ENCODE measurements at places on chromosomes 1 and 21.

DNA sequence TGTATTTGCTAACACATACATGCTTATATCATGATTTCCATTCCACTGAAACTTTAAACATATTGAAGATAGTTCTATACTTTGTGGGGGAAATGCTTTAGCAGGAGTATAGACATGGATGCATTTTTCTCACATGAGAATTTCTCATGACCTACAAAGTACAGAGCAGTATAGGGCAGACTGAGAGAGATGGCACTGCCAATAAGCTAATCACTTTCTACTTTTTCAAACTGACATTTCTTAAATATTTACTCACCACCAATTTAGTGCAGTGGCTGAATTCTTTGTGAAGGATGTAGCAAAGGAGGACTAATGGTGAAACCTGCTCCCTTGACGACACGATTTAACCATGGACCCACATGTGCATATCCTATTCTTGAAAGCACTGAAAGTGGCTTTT lies 923.5 kb downstream of the ADGRL2 start:
- no peak for DNase-seq

- DNase-seq = no peak
These were observed 43.5 kb upstream of the JAK1 start for GRCh38 chr1:65009724-65010420.

- peak; percentile 18 for DNase-seq
These were observed 207.2 kb upstream of the C1orf87 start for GRCh38 chr1:60280819-60281218.

DNA sequence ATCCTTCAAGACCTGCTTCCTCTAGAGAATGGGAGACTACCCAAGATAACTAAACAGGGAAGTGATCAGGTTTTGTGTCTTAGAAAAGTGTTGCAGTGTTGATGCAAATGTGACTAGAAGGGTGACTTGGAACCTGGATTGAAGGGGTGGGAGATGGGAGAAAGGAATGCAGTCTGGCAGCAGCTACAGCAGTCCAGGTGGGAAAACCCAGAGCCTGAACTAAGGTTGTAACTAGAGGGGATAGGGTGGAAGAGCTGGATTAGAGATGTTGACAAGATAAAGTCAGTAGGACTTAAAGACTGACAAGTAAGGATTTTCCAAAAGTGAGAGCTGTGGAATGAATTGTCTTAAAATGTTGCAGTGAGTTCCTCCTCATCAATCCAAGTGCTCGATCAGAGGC lies 7.1 kb upstream of the SHISA4 start:
- no peak for DNase-seq

DNA sequence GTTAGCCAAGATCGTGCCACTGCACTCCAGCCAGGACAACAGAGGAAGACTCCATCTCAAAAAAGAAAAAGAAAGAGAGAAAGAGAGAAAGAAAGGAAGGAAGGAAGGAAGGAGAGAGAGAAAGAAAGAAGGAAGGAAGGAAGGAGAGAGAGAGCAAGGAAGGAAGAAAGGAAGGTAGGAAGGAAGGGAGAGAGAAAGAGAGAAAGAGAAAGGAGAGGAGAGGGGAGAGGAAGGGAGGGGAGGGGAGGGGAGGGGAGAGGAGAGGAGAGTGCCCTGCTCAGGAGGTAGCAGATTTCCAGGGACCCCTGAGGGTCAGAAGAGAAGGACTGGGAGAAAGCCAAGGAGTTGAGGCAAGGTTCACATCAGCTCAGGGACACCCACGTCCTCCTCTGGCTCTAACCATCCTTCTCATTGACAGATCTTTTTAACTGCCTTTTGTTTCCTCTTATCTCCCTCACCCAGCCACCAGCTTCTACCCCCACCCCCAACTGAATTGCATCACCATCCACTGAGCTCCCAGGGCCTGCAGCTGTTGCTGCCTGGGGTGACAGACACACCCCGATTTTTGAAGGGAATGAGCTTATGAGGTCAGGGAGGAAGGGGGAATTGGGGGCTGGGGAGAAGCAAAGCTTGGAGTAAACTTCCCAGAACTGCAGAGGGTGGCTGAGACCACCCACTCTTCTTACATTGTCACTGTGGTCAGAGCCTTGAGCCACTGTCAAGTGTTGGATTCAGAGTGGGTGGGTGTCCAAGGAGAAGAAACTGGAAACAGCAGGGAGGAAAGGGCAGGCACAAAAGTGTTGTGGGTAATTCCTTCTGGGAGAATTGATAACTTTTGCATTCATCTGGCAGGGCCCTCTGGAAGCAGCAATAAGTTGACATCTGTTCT lies 91.6 kb downstream of the GLUL start:
- peak; percentile 40 for DNase-seq

GRCh38 chr21:30652891-30653290 lies 10.2 kb downstream of the KRTAP20-3 start:
- no peak for DNase-seq

DNA sequence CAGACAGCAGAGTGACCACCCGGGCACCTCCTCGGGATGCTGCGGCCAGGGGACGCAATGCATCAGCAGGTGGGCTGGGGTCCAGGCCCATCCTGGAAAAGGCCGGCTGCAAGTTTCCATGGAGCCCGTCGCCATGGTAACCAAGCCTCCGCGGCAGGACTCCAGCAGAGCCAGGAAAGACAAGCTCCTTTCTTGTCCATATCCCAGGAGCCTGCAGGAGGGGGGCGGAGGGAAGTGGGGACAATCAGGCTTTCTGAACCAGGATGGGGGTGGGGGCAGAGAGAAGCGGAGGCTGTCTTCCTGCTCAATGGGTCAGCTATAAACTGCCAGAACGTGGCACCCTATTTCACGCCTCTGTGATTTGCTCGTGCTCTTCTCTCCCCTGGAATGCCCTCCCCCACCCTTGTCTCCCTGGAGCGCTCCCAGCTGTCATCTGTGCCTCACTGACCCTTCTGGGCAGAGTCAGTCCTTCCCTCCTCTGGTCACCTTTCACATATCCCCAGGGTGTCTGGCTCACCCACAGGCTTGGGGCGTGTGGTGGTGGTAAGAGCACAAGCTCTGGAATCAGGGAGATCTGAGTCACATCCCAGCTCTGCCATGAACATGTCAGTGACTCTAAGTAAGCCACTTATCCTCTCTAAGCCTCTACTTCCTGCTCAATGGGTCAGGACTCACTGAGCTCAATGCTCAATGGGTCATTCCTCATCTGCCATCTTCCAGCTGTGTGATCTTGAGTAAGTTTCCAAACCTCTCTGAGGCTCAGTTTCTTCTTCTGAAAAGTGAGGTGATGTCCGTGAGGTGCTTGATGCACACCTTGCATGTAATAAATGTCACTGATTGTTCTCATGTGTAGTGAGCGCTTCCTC lies 58.9 kb upstream of the LAPTM5 start:
- peak; percentile 92 for DNase-seq

DNA sequence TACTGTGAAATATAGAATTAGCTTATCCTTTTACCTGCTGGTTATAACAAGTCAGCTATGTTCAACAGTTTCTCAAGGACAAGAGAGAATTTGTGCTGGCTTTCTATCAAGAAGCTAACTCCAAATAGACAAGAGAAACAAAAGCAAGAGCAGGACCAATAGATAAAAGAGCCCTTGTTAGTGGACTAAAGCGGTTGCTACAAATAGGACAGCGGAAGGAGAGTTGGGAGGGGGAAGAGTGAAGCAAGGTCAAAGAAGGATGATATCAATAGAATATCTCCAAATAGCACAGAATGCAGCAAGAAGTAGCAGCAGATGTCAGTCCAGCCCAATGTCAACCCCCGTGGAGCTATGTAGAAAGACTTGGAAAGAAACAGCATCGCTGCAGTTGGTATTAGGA lies 53.0 kb upstream of the AKT3 start:
- DNase-seq = peak; percentile 27

DNA sequence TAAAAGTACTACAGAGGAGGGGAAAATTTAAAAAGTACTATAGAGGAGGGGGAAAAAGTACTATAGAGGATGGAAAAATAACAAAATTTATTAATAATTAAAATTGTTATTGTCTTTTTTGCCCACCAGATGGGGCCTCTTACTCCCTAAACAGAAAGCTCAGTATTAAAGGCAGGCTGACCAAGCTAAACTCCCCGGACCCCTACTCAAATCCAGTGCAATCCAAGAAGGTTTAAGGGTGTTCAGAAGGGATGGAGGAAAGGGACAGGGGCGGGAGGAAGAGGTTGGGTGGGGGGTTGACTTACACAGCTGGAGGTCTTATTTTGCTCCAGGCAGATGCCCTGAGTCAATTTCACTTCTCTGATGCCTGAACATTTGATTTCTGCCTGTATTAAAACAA lies 13.7 kb downstream of the CD34 start:
- no peak for DNase-seq

DNA sequence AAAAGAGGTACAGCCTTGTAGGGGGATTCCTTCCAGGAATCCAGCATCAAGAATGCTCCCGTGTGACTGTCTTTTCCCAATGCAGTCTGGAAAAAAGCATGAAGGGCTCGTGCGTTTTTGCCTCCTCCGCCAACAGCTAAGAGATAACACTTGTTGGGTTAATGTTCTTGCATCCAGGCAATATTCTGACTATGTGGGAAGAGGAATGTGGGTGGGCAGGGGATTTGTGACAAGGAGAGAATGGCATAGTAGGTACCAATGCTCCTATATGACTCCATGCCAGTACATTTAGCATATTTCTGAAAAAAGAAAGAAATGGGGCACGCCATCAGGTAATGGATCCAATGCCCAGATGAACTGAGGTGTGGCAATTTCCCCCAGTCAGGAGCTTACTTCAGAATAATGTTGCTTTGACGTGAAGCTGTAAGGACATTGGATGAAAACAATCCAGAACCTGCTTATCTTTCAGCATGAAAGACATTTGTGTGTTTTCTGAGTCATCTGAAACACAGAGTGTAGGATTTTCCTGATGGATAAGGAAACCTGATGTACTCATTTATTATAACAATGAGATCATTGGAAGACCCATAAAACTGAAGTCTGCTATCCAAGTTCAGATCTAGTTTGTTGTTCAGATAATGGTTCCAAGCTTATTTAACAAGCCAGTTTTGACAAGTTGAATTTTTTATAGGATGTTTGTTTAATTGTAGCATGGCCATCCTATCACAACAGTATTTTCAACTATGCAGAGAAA lies 105.5 kb downstream of the LYPLAL1 start:
- DNase-seq = no peak

DNA sequence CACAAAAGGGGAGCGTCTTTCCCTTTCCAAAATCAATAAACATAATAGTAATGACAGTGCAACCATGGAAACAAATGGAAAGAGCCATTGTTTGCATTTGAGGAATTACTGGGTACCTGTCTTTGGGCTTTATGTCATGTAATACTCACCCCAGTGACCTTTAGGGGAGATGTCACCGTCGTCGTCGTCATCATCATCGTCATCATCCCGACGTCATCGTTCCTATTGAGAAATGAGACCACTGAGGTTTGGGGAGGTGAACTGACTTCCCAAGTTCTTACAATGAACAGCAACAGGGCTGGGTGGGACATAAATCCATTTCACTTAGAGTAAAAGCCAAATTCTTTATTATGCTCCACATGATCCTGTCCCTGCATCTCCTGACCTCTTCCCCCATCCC lies 168.9 kb upstream of the KAZN start:
- no peak for DNase-seq

- DNase-seq = no peak
These were observed 501.3 kb downstream of the NUF2 start for GRCh38 chr1:163823017-163823416.

DNA sequence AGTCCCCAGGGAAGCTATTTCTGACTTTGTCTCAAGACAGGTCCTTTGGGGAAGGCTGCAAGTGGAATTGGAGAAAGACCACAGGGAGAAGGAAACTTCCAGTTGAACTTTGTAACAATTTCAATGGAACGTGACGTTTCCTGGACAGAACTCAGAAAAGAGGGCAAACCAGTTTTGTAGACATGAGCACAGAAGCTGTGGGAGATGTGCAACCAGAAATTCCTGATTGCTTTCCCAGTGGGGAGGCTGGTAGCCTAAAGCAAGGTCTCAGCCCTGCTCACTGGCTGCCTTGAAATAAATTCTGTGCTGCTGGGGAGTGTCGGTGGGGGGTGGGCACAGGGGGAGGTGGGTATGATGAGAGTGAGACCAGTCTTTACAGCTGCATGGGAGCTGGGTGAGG lies 1206.7 kb upstream of the ADGRL2 start:
- DNase-seq = no peak

DNA sequence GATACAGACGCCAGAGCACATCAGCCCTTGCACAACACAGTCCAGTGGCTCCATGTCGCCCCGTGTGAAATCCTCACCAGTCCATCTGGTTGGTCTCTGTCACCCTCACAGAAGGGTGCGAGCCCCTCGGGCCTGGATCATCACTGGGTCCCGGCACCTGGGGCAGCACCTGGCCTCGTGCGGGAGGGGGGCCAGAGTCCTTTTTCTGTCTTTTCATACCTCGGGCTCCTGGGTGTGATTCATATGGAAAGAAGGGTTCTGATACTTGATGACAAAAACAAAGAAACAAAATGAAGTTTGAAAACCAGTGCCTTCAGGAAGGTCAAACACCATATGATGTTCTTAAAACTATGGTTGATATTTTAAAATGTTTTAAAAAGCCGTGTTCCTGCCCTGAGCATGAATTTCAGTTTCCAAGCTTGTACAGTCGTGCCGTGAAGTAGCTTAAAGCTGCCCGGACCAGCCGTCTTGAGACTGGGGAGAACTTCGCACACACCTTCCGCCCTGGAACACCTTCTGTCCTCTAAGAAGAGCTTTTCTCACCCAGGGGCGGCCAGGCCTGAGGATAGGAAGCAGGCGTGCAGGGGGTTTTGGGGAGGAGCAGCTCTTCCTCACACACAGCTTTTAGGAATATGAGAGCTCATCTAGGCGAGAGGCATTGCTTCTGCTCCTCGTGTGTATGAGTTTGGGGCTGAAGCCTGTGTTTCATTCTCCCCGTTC lies 35.2 kb downstream of the SLC37A1 start:
- no peak for DNase-seq

GRCh38 chr1:11951901-11952300 lies 17.4 kb downstream of the PLOD1 start:
- no peak for DNase-seq

DNA sequence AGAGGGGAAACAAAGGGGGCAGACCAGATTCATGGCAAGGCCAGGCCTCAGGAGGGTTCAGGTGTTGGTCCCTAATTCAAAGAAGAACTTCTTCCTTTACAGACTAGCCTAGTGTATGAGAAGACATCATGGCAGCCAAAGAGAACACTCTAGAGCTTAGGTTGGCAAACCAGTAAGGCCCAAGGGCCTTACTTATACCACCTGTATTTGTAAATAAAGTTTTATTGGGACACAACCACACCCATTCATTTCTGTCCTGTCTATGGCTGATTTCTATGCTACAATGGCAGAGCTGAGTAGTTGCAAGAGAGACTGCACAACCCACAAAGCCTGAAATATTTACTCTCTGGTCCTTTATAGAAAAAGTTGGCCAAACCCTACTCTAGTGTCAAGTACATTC lies 42.3 kb downstream of the SSBP3 start:
- DNase-seq = no peak

DNA sequence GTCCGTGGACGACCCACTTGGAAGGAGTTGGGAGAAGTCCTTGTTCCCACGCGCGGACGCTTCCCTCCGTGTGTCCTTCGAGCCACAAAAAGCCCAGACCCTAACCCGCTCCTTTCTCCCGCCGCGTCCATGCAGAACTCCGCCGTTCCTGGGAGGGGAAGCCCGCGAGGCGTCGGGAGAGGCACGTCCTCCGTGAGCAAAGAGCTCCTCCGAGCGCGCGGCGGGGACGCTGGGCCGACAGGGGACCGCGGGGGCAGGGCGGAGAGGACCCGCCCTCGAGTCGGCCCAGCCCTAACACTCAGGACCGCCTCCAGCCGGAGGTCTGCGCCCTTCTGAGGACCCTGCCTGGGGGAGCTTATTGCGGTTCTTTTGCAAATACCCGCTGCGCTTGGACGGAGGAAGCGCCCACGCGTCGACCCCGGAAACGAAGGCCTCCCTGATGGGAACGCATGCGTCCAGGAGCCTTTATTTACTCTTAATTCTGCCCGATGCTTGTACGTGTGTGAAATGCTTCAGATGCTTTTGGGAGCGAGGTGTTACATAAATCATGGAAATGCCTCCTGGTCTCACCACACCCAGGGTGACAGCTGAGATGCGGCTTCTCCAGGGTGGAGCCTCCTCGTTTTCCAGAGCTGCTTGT lies 32.4 kb downstream of the PRMT2 start:
- DNase-seq = no peak

All from midbrain (tissue), 1 donor.